ENCODE measurements at places on chromosomes 4 and X.

GRCh38 chr4:120454788-120455187, 388.1 kb upstream of the MAD2L1 start:
- DNase-seq, result no peak

GRCh38 chrX:109345856-109346255, 136.0 kb downstream of the GUCY2F start:
- no peak for DNase-seq

DNA sequence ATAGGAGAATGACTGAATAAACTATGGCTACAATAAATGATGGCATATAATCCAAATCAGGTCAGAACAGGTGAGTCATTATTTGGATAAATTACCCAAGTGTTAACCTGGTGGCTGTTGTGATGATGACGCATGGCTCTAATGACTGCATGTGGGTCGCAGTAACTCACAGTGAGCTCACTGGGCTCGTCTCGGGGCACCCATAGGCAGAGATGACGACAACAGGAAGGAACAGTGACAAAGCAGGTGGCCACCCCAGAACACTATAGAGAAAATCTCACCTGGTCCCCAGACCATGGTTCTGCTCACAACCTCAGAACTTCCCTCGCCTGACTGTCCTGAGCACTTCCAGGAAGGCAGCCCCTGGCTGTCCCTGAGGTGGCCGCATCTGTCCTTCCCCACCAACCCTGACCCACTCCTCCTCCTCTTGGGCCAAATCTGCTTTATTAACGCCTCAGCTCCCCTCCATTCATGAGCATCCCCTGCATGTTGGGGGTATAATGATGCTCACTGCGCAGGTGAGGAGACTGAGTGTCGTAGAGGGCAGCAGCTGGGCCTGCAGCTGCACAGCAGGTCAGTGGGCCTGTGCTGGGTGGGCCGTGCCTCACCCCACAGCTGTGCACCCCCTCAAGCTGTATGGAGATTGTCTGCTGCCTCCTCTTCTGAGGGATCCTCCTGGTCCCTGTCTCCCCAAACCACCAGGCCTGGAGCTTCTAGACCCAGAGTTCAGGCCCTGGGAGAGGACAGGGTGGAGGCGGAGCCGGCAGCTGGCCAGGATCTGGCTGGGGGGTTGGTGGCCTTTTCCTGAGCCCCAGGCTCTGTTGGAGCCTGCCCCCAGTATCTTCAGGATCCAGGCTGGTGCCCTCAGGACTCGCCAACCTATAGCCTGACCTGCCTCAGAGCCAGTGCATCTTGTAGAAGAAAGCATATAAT, 30.9 kb upstream of the FAM156A start:
- DNase-seq, result no peak

GRCh38 chr4:142850478-142850877, 4.4 kb upstream of the INPP4B start:
- DNase-seq, result no peak

- no peak for DNase-seq
Observed at GRCh38 chrX:13499736-13500135, 69.7 kb upstream of the EGFL6 start.

GRCh38 chr4:106868381-106869035, 167.6 kb downstream of the DKK2 start:
- DNase-seq, result no peak

GRCh38 chrX:136046295-136047015, 61.2 kb downstream of the SLC9A6 start:
- no peak for DNase-seq

GRCh38 chr4:124121461-124121971, 591.0 kb downstream of the ANKRD50 start:
- DNase-seq, result no peak

DNA sequence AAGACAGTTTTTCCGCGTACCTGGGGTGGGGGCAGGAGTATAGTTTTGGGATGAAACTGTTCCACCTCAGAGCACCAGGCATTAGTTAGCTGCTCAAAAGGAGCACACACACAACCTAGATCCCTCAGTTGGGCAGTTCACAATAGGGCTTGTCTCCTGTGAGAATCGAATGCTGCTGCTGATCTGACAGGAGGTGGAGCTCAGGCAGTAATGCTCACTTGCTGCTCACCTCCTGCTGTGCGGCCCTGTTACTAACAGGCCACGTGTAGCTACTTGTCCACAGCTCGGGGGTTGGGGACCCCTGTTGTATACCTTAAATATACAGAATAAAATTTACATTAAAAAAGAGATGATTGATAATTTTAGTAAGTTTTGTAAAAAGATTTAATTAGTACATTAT, 191.5 kb downstream of the SLC7A11 start:
- DNase-seq, result no peak

GRCh38 chr4:25966171-25966570, 52.2 kb downstream of the SMIM20 start:
- DNase-seq, result no peak

GRCh38 chr4:3572363-3572762, 40.1 kb upstream of the LRPAP1 start:
- no peak for DNase-seq

GRCh38 chr4:180333162-180333561, 1910.0 kb upstream of the TENM3 start:
- DNase-seq, result no peak

DNA sequence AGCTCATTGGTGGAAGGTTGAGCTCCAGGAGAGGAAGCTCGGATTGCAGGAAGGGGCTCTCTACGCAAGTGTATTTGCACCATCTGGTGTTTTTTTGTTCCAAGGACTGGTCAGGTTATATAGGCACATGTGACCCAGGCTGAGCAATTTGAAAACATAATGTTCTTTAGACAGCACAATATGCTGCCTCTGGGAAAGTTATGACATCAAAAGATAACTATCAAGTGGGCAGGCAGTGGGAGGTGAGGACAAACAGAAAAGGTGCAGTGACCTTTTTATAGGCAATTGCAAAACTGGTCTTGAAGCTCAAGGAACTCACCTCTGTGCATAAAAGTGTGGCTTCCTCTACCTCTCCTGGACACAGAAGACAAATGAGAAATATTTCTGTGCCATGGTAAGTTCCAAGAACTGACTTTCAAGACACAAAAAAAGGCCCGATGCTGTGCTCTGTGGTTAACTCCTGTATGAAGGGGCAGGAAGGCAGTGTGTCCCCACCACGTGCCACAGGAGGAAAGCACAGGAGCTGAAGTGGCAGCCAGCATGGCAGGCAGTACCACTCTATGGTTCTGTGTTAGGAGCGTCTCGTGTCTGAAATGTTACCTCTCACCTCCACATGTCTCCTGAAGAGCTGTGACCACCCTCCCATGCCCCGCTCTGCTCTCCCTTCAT, 128.6 kb downstream of the SHROOM3 start:
- no peak for DNase-seq

DNA sequence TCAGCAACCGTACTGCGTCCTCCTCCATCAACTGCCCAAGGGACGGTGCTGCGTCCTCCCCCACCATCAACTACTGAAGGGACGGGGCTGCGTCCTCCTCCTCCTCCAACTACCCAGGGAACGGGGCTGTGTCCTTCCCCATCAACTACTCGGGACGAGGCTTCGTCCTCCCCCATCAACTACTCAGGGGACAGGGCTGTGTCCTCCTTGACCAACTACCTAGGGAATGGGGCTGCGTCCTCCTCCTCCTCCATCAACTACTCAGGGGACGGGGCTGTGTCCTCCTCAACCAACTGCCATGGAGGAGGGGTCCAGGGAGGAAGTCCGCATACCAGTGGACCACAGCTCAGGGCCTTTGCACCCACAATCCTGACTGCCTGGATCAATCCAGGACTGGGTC, 24.4 kb downstream of the PPP2R3B start:
- no peak for DNase-seq

GRCh38 chr4:90127223-90127705, at the start of gene CCSER1:
CCSER1 (plus strand) TSS chr4:90127394.
- peak; percentile 11 for DNase-seq

DNA sequence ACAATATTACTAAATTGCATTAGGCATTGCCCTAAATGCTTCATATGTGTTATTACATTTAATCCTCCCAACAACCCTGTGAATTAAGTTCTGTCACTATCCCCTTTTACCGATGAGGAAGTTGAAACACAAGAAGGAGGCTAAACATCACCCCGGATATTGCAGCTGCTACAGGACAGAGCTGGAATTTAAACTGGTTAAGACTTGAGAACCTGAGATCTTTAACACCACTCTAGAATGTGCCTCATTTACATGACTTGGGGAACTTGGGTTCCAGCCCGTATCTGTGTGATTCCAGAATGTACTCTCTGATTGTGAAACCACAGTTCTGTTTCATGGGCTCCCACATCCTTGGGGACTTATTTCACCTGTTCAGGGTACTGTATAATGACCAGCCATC, 165.1 kb upstream of the PPARGC1A start:
- DNase-seq, result no peak

GRCh38 chr4:8917868-8918783, 46.5 kb upstream of the HMX1 start:
- DNase-seq, result peak; percentile 8

- no peak for DNase-seq
Observed at GRCh38 chr4:85929961-85930665, 429.7 kb downstream of the MAPK10 start.

DNA sequence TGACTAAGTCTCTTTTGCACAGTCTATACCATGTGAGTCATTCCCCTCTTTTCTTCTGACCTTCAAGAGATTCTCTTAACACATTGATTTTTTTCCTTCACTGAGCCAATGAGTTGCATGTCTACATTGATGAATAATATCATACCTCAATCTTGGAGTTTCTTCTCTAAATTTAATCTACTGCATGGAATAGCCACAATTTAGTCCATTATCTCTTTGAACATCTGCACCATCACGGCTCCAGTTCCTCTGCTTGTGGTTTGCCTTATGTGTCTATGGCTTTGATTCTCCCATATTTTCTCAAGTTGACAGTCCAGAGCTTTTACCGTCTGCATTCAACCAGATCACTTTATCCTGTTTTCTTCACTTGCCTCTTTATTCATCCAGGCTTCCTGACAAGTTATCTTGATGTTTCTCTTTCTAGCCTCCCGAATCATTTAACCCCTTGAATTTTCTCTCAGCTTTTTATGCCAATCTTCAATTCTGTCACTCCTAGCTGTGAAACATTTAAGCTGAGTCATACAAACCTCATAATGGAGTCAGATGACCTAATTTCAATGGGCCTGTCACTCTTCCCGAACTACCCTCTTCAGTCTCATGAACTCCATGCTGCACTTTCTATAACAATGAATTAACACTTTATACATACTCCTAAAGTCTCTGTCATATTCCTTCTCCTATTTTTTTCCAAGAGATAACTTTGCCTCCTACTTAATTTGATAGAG, 222.3 kb downstream of the CPE start:
- DNase-seq, result no peak

GRCh38 chr4:125770814-125771398, 456.2 kb downstream of the FAT4 start:
- no peak for DNase-seq

DNA sequence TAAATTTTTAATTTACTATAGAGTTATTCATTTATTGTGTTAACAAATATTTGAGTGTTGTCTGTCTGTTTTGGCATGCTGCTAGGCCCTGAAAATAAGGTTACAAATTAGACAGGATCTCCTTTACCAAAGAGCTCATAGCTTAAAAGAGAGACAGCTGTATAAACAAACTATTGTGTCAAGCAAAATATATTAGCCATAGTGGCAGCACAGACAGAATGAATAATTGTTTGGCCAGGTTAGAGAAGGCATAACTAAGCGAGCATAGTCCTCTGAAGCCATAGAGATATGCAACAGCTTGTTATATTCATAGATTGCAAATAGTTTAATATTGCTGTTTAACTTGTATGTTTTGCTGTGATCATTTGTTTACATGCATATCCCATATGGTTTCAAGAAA, 66.7 kb upstream of the NDUFC1 start:
- no peak for DNase-seq

DNA sequence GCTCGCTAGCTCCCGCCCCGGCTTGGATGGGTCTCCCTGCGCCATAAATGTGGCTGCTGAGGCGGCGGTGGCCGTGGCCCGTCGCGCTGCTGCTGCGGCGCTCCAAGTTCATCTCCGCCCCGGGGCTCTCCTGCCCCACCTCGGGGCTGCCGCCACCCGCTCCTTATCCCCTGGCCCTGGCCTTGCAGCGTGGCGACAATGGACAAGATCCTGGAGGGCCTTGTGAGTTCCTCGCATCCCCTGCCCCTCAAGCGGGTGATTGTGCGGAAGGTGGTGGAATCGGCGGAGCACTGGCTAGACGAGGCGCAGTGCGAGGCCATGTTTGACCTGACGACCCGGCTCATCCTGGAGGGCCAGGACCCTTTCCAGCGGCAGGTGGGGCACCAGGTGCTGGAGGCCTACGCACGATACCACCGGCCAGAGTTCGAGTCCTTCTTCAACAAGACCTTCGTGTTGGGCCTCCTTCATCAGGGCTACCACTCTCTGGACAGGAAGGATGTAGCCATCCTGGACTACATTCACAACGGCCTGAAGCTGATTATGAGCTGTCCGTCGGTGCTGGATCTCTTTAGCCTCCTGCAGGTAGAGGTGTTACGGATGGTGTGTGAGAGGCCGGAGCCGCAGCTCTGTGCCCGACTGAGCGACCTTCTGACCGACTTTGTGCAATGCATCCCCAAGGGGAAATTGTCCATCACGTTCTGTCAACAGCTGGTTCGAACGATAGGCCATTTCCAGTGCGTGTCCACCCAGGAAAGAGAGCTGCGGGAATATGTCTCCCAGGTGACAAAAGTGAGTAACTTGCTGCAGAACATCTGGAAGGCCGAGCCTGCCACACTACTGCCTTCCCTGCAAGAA, 763 bp downstream of the USP38 start:
- DNase-seq, result peak; percentile 1

- DNase-seq, result no peak
Observed at GRCh38 chr4:155271557-155271956, 63.1 kb downstream of the NPY2R start.

GRCh38 chr4:42167709-42168108, 15.3 kb upstream of the BEND4 start:
- no peak for DNase-seq

GRCh38 chr4:4852591-4853362, 6.7 kb upstream of the MSX1 start:
- DNase-seq, result peak; percentile 6

GRCh38 chr4:7428261-7429068, 6.3 kb downstream of the PSAPL1 start:
- DNase-seq, result no peak

GRCh38 chr4:186105647-186106321, 1.3 kb downstream of the FAM149A start:
- no peak for DNase-seq

GRCh38 chr4:122456231-122457116, at the start of gene IL2:
IL2 (minus strand) TSS chr4:122456725; CDS start chr4:122456440, 285 bp downstream.
- no peak for DNase-seq

DNA sequence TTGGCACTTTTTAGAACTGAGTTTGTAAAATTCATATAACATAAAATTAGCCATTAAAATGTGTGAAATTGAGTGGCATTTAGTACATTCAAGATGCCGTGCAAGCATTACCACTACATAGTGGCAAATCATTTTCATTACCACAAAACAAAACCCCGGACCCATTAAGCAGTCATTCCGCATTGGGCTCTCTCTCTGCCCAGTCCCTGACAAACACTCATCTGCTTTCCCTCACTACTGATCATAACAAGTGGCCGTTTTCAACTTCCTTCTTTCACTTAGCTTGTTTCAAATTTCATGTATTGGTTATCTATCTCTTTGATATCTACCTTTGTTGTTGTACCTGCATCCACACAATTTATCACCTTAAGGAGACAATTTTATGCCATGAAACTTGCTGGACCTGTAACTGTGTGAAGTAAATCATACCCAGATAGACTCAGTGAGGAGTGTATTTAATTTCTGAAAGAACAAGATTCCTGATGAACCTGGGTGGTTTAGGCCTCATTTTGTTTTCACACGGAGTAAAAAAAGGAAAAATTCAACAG, 202.1 kb downstream of the OR13H1 start:
- DNase-seq, result no peak

GRCh38 chr4:173626277-173626676, 96.2 kb upstream of the HAND2 start:
- DNase-seq, result no peak
